ENCODE measurements at places on chromosomes 5 and 9.

DNA sequence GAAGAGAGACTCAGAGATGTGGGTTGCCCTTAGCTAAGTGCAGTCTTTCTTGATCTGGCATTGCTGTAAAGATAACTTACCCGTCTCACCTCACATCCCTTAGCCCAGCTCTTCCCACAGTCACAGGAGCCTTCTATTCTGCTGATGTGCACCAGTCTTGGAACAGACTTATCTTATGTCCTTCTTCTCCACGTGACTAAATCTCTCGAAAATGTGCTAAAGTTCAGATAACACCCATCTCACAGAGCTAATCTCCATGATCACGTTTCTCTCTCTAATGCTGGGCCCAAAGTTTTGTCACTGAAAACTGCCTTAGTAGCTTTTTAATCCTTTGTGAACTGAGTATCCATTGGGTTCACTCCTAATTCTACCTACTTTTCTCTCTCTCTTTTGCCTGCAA is 16.7 kb downstream of the SLC36A1 start:
- DNase-seq: no peak

DNA sequence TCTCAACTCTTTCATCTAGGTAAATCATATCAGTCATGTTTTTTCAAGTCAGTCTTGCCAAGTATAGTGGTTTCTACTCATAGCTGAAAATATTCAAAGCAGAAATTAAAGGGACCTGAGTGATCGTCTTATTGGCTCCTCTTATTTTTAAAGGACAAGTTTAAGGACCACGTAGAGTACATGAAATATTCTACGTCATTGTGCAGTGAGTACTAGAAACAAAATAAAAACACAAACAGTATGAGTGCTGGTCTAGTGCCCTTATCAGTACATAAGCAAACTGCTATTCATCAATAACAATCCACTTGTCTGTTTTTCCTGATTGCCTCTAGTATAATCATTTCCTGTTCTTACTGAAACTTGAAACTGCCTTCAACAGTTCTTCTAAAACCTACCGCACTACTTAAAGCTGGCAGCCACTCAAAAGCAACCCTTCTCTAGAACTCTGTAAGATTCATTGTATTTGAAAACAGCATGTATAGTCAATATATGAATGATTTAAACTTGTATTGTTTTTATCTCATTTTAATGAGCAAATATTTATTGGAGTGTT is 853.7 kb downstream of the TAF11L14 start:
- peak; percentile 29 for DNase-seq

GRCh38 chr5:165209101-165209727 is 1703.8 kb downstream of the MAT2B start:
- DNase-seq: peak; percentile 8

DNA sequence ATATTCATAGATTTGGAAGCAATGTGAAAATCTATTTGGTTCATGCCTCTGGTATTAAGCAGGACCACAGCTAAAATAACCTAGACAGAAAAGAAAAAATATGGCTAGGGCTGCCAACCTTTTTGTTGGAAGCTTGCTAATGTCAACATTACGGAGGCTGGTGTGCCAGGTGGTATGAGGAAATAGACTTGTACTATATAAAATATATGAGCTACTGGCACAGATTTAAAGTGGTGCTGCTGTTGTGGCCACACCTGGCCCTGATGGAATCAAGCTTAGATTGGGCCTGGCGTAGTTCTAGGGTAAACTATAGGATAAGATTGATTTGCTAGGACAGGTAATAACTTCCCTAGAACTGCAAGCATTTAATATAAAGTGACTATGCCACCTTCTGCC is 10.6 kb upstream of the PARP8 start:
- DNase-seq: no peak

- DNase-seq: no peak
Observed at GRCh38 chr5:54832858-54833257, 152.5 kb downstream of the ESM1 start.

DNA sequence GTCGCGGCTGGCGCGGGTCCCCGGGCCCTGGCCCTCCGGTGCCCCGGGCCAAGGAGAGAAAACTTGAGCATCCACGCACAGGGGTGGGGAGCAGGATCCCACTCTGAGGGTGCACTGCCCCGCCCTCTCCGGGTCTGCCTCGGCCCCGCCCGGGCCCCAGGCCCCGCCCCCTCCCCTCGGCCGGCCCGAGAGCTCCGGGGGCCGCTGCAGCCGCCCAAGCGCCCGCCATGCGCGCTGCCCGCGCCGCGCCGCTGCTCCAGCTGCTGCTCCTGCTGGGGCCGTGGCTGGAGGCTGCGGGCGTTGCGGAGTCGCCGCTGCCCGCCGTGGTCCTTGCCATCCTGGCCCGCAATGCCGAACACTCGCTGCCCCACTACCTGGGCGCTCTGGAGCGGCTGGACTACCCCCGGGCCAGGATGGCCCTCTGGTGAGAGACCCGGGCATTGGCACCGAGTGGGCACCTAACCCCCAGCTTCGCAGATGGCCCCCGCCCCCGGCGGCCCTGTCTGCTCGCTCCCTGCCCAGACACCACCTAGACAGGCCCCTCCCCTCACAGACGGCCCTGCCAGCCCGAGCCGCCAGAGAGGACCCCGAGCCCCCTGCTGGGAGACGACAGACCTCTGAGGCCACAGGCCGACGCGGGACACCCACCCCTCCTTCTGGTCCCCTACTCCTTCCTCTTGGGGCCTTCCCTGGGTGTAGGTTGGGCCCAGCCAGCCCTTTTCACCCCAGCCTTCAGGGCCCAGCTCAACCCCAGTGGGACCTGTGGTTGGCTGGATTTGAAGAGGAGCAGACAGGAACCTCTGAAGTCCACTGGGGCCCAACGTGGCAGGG is at the start of gene CERCAM:
CERCAM (plus strand) TSS at position 207 of the 831 bp plus-strand sequence; CDS start at position 228, 21 bp downstream.
- DNase-seq: peak; percentile 45

GRCh38 chr5:55885359-55885758 is 34.2 kb downstream of the IL31RA start:
- peak; percentile 22 for DNase-seq

DNA sequence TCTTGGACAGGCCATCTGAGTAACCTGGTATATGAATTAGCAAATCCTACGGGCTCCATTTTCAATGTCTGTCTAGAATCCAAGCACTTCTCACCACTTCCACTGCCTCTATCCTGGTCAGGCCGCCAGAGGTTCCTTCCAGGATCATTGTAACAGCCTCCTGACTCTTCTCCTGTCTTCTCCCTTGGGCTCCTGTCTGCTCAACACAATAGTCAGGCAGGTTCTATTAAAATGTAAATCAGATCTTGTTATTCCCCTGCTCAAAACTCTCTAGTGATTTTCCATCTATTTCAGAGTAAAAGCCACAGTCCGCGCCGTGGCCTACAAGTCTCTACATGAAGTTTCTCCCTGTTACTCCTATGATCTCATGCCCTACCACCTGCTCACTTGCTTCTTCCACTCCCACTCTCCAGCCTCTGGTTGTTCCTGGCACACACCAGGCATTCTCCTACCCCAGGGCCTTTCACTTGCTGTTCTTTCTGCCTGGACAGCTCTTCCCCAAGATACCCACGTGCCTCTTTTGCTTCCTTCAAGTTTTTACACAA is 21.7 kb downstream of the ZNF366 start:
- DNase-seq: peak; percentile 79

DNA sequence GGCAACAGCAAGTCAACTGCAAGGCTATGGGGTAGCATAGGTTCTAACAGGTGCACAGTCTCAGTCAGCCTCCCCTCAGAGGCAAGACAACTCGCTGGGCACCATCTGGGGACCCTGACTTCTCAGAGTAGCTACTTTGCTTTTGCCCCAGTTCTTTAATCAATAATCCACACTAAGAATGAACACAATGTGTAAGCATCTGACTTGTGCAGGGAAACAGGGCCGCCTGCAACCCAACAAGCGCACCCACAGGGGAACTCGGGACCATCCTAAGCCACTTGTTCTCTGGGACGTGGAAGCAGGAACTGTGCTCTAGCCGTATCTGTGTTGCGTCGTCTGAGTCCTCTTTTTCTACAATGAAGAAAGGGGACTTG is 1.9 kb downstream of the MOB3B start:
- no peak for DNase-seq

DNA sequence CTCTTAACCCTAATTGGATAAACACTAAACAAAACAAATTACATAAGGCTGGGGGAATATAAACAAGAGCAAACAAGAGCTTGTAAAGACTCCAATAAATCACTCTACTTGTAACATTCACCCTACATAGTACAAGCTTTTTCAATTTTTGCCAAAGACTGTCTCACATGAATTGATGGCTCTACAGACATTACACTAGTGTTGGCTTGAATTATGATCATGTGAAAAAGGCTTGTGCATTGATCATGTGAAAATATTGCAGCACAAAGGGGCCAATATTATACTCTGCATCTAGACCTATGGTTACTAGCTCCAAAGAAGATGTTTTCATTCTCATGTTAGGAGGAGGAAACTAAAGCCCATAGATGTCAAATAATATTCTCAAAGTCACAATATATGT is 212.6 kb downstream of the MCTP1 start:
- no peak for DNase-seq

- DNase-seq: peak; percentile 94
Observed at GRCh38 chr9:82031538-82032280, 43.1 kb downstream of the SPATA31D1 start.

DNA sequence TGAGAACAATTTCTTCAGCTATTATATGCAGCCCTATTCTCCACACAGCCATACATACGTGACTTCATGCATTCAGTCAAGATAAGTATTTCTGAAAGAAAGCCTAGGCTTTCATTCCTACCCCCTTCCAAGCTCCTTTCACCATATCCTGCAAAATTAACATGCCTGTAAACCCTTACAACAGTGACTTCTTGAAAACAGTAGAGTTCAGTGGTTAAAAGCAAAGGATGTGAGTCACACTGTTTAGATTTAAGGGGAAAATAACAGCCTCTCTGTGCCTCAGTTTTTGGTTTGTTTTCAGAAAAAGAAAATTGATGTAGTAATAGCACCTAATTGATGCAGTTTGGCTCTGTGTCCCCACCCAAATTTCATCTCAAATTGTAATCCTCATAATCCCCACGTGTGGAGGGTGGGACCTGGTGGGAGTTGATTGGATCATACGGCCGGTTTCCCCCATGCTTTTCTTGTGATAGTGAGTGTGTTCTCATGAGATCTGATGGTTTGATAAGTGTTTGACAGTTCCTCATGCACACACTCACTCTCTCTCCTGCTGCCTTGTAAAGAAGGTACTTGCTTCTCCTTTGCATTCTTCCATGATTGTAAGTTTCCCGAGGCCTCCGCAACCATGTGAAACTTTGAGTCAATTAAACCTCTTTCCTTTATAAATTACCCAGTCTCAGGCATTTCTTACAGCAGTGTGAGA is 264.8 kb downstream of the CETN3 start:
- no peak for DNase-seq

- DNase-seq: no peak
Observed at GRCh38 chr5:173011566-173011965, 28.0 kb downstream of the ATP6V0E1 start.

DNA sequence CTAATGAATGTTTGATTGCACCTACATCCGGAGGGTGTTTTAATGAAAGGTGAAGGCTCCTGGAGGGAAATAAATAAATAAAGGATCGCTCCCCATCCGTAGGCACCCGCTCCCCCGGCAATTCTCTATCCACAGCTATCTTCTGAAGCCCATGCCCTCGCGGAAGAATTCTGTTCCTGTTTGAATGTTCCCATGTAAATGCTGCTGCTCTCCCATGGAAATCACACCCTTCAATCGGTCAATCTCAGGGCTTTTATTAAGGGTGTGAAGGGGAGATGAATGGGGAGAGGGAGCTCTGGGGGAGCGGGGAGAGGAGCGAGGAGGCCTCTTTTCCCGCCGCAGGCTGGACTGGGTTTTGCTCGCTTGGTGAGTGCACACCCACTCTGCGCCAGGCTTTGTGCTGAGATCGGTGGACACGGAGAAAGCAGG is 21.1 kb upstream of the ARAP3 start:
- DNase-seq: no peak

All from NCI-H2171 treated with DMSO at 0.1 percent for 48 hours (cell line).